ENCODE measurements at places on chromosomes 13 and 19.

GRCh38 chr19:35942235-35942634 is 6.1 kb downstream of the LRFN3 start:
- DNase-seq: no peak

- no peak for DNase-seq
These were observed 884 bp upstream of the CBY2 start for GRCh38 chr13:45700971-45701900.

GRCh38 chr19:8561075-8561764 is 16.0 kb downstream of the MYO1F start:
- DNase-seq: no peak

- DNase-seq: no peak
These were observed 295.4 kb upstream of the MAB21L1 start for GRCh38 chr13:35771898-35772297.

DNA sequence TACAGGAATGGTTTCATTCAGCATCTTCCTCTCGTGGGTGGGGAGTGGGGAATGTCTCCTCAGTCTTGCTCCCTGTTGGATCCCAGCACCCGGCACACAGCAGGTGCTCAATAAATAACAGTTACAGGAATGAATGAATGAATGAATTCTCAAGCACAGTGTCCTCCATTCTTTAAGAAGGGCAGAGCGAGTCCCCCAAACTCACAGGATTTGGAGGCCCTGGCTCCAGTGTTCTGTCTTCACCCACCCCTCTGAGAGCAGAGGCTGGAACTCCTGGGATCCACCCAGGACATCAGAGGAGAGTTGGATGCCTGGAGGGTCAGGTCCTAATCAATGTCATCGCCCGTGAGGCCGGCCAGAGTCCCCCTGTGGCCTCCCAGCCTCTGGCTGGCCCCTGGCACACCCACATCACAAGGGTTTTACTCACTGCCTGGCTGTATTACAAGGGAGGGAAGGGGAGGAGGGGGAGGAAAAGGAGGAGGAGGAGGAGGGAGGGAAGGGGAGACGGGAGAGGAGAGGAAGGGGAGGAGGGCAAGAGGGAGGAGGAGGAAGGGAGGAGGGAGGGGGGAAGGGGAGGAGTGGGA is 8.7 kb upstream of the CREB3L3 start:
- no peak for DNase-seq

GRCh38 chr19:6459262-6460098 is at the start of gene SLC25A23:
Gene SLC25A23 (minus strand): TSS chr19:6459792. CDS start chr19:6459628, 164 bp downstream.
- peak; percentile 59 for DNase-seq

GRCh38 chr19:21921691-21922180 is 85.8 kb upstream of the ZNF43 start:
- DNase-seq: no peak

- DNase-seq: no peak
These were observed 23.2 kb upstream of the EEF1AKMT1 start for GRCh38 chr13:20796791-20797508.

DNA sequence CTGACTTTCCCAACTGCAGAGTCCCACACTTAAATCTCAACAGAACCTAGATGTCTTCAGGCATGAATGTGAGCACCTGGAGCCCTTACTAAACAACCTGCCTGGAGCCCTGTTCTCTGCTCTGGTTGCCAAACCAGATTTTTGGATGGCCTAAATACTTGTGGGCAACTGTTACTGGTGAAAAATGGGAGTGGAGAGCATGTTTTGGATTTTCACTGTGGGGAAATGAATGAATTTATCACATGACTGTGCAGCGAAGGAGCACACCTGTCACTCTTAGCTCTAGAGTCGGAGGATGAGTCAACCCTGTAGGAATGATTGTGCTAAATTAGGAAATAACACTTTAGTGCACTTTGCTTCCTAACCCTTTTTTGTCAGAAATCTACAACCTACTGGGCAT is 30.3 kb downstream of the SHISA2 start:
- DNase-seq: no peak

- DNase-seq: no peak
These were observed 89.2 kb downstream of the DHRS12 start for GRCh38 chr13:51714663-51715168.

- no peak for DNase-seq
These were observed at the start of gene SPRED3 for GRCh38 chr19:38388349-38389100. Gene SPRED3 (plus strand): TSS chr19:38388697. CDS start chr19:38390303, 1,606 bp downstream.

- no peak for DNase-seq
These were observed 16.8 kb downstream of the SPC24 start for GRCh38 chr19:11138601-11139300.

DNA sequence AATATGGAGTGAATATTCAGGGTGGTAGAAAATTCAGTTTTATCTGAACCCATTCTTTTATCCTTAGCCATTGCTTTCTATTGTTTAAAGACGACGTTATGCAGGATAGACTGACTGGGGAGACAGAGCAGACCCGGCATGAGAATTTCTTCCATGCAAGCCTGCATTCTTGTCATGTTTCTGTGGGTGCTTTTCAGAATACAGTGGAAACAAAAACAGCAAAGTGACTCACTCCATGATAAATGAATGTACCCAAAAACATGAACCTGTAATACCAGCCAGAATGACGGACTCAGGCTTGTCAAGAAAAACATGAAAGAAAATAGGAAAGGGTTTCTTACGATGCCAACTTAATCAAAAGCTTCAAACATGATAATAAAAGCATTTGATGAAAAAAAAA is 924.0 kb downstream of the EFNB2 start:
- no peak for DNase-seq

DNA sequence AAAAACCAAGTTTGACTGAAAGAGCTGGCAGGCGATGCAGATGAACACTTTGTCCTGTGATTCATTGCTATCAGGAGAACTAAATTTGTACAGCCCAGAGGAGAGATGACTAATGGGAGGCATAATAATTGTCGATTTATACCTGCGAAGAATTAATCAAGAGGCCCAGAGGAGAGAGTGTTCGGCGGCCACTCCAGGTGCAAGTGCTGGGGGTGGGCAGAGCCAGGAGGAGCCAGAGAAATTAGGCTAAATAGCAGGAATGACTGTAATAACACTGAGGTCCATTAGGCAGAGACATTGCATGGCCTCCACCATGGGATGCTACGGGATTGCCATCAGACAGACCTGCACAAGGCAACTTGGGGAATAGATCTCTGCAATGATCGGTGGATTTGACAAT is 107.7 kb upstream of the UQCRFS1 start:
- no peak for DNase-seq

DNA sequence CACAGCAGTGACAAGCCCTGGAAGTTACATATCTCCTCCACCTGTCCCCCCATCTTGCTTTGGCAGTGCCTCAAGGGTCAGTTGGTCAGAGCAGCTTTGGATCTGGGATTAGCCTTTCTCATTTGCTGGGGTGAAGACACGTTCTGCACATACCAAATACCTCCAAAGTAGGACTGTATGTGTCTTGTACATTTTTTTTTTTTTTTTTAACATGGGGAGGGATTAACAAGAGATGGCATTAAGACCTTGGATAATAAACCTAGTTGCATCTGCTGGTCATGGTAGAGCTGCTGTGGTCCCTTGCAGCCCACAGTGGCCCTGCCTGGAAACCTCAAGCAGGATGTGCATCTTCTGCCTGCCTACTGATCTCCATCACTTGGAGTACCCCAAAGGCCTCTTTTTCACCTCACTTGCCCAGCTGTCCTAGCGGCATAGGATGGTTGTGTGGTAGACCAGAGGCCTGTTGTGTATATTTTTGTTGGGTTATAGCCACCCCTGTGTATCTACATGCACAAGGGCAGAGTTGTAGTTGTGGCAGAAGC is 2.5 kb downstream of the RPS19 start:
- DNase-seq: no peak

DNA sequence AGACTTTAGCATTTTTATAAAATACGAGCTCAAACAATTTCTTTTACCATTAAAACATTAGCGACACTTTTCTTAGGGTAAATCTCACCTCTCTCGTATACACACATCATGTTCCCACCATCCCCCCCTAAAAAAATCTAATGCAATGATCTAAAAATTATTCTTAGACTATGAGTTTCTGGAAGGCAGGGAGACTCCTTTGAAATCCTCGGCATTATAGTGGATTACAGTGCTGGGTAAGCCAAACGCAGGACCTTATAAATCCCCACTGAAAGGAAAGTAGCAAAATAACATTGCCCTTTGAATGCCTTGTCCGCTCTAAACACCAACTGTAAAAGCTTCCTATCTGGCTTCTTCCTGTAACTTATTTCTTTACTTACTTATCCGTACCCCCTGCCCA is 35.0 kb downstream of the NUFIP1 start:
- no peak for DNase-seq

- no peak for DNase-seq
These were observed 736 bp downstream of the SMAD9 start for GRCh38 chr13:36919171-36919832.

DNA sequence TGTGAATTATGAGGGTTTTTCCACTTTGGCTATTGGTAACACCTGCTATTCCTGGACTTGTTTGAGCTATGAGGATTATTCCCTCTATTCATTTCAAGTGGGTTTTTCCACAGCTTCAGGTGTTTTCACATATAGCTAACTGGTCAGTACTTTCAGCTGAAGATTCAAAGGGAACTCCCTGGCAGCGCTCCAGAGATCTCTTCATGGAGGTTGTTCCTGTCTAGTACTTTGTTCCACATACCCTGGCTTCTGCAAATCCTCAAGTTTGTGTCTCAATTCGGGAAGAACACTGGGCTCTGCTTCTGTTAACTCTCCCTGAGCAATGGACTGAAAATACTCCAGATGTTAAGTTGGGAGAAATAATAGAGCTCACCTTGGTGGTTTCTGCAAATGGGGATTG is 5.6 kb upstream of the ZNF607 start:
- DNase-seq: no peak

- no peak for DNase-seq
These were observed 230.2 kb downstream of the TDRD3 start for GRCh38 chr13:60627071-60627686.

- no peak for DNase-seq
These were observed 39.6 kb upstream of the FREM2 start for GRCh38 chr13:38647312-38647711.

GRCh38 chr19:11813703-11814028 is 407 bp upstream of the ZNF440 start:
- DNase-seq: no peak
